Stimulated activated CD4-positive, alpha-beta T cell treated with anti-CD3 and anti-CD28 coated beads, TNF-alpha, amount 100 ng/mL, for 1 hour (primary cell): ENCODE measurements at places on chromosomes 2 and 18.

GRCh38 chr2:70716951-70717350 is 51.0 kb downstream of the ADD2 start:
- DNase-seq: no peak

DNA sequence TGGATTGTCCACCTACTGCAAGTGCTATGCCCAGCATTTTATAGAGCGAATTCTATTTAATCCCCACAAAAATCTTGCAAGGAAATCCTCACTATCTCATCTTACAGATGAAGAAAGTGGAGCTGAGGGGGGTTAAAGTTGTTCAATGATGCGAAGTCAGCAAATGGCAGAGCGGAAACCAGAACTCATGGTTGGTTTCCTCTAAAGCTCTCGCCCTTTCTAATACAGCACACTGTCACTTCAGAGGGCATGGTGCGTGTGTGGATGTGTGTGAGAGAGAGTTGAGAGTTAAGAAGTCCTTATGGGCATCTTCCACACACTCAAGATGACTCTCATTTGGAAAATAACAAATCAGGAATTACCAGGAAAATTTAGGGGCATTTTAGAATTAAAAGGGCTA is 78.4 kb downstream of the TGFA start:
- DNase-seq: no peak

GRCh38 chr2:211611061-211611518 is 927.5 kb downstream of the ERBB4 start:
- no peak for DNase-seq

- no peak for DNase-seq
These were observed 226.3 kb upstream of the UBE2E3 start for GRCh38 chr2:180753809-180754761.

DNA sequence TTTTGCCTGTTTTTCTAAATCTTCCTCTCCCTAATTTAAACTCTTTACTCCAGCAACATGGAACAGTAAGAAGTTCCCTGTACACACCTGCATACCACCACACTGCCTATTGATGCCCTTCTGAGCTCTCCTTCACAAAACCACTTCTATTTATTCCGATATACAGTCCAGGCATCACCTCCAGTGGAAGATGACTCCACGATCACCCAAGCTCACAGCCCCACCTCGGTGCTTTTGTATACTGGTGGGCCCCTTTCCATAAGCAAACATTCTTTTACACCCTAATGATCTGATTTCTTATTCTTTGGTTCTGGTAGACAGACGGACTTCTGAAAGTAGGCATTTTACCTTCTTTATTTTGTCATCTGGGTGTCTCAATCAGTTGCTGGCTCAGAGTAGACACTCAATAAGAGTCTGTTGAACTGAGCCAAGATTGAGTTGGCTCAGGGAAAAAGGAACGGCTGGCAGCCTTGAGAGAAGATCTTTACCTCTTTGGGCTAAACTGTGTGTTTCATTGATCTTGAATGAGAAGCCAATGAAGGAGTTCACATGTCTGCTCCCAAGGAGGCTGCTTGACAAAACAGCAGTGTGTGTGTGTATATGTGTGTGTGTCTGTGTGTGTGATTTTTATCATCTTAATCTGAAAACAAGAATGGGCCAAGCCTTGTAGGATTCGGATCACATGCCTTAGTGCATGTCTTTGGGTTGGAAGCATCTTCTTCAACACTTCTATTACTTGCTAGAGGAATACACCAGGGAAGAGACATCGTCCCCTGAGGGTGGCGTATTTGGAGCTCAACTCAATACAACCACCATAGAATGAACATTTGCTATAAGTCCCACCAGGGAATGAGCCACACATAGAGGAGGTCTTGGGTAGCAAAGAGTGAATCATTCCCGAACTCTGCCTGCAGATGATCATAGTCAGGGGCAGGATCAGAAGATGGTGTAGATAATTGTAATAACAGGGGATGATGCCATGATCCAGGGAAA is 341.8 kb downstream of the CYRIA start:
- DNase-seq: no peak

GRCh38 chr2:236229186-236229585 is 35.0 kb downstream of the ASB18 start:
- DNase-seq: no peak

DNA sequence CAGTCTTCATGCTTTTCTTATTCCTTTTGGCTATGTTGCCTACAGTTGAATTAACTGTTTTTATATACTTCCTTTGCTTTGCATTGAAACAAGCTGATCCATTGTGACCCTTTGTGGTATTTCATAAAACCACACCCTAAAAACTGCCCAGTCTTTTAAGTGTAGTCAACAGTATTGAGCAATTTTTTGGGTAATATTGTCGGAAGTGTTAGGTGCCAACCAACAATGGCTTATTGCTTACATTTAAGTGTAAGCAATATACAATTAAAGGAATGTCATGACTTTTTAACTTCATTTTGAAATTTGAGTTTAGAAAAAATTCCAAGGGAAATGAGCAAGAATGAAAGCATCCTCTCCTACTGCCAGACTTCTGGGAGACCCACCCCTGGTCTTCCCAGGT is 174.1 kb downstream of the NEDD4L start:
- no peak for DNase-seq

DNA sequence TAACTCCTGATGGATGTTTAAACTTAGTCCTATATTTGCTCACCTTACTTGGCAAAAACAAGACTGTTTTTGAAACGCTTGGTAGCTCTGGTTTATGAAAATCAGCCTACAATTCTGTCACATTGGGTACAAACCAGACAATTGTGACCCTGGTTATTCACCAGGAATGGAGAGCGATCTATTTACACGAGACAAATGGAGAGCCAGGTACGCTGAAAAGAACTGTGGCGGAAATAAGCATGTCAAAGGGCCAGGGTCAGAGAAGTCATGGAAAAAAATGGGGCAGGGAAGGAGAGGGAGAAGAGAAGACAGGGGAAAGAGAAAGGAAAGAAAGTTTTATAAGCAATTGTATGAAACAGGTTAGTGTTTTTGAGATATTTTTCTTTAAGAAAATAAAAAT is 119.5 kb upstream of the ZFP36L2 start:
- DNase-seq: no peak

DNA sequence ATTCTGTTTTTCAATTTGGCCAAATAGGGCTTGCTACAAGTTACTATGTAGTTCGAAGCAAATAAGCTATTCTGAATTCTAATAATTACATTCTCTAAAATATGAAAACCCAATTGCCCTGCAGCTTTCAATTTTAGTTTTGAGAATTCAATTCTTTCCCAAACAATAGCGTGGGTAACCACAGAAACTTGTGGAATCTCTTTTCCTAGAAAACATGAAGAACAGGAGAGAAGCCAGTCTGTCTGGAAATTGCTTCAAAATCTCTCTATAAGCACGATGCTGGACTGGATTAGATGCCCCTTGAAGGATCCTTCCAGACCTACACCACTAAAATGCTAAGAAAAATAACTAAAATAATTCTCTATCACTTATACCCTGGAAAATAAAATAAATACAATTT is 115.0 kb downstream of the THADA start:
- no peak for DNase-seq

DNA sequence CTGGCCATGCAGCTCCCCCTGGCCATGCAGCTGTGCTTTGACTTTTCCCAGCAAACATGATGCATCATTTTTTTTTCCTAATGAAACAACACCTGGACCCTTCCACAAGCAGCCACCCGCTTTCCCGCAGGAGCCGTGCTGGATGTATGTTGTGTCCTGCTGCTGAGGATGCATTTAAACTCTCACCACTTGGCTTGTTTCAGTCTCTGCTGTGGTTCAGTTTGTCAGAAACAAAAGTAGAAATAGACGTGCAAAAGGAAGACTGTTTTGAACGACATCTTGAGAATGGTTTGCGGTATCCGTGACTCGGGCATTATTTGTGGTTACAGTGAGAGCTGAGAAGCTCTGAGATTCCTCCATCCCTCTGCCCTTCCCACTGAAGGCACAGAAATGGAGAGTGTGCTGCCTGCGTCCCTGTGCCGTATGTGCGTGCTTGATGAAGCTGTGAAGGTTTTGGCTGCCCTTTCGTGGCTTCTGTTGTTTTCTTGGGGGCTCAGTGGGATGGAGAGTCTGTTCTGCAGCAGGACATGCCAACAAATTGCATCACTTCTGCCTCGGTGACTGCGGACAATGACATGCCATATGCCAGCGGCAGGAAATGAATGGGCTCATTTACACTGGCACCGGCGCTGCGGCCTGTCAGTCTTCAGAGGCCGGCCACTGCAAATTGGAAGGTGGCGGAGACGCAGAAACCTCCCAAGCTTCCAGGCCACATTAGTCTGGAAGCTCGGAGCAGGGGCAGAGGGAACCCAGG is 417.7 kb upstream of the SALL3 start:
- no peak for DNase-seq

DNA sequence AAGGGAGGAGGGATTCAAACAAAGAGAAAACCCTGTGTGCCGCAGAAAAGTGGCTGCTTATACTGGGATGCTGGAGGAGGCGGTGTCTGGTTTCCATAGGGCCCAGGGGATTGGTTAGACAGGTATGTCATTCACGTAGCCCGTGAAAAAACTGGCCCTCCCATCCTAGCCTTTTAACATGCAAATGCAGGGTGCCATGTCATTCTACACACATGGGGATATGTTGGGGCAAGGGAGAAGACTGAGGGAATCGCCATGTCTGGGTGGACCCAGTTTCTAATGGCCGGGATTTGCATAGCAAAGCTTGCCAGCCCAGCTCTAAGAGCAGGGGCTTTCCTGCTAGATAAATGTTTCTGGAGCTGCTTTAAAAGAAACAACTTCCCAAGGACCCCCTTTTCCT is 8.2 kb upstream of the RNU2-63P start:
- DNase-seq: no peak

DNA sequence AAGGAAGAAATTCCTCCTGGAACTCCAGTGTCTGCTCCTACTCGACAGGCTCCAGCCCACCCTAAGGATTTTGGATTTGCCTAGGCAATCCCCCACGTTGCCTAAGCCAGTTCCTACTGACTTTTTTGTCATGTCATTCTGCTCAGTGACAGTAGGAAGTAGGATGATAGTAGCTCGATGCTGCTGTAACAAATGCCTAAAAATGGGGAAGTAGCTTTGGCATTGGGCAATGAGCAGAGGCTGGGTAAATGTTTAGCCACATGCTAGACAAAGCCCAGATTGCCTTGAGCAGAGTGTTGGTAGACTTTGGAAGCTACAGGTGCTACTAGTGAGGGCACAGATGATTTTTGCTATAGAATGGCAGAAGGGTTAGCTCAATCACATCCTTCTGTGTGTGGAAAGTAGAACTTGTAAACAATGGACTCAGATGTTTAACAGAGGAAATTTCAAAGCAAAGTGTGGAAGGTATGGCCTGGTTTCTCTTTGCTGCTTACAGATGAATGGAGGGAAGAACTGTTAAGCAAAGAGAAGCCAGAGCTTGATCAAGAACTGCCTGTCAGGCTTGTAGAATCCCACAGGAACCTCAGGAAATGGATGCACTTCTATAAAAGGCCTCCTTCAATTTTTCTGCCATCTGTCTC is 154.8 kb downstream of the RNF144A start:
- DNase-seq: no peak

GRCh38 chr2:136281281-136282114 is 163.5 kb upstream of the CXCR4 start:
- peak; percentile 30 for DNase-seq

- DNase-seq: no peak
These were observed 225.4 kb upstream of the FBXO11 start for GRCh38 chr2:48131539-48132270.

DNA sequence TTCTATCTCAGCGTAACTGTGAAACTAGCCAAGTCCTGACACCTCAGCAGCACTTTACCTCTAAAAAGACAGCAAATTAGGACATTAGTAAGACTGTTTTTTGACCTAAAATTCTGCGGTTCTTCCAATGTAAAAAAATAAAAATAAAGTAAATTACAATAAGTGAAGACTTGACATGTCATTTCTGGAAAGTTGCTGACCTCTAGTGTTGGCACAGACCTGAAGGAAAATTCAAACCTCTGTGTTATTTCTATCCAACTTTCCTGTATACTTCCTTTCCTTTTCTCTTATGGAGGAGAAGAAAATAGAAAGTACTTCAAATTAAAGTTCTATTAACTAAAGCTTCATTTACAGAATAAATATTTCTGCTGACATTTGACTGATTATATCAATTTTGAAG is 110.6 kb downstream of the TMEM182 start:
- DNase-seq: no peak

- no peak for DNase-seq
These were observed 34.7 kb downstream of the PIEZO2 start for GRCh38 chr18:11114653-11115052.

DNA sequence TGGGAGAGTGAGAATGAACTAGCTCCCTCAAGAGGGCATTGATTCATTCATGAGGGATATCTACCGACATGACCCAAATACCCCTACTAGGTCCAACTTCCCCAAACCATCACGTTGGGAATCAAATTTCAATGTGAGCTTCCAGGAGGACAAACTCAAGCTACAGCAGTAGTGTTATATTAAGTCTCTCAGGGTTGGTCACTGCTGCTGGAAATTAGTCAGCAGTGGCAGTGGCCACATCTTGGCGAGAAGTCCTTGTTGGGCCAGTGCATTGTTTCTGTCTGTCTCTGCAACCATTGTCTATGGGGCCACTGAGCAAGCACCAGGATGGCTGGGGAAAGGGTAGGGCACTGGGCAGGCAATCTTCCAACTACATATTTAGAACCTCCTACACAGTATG is 47.5 kb downstream of the THUMPD2 start:
- no peak for DNase-seq

DNA sequence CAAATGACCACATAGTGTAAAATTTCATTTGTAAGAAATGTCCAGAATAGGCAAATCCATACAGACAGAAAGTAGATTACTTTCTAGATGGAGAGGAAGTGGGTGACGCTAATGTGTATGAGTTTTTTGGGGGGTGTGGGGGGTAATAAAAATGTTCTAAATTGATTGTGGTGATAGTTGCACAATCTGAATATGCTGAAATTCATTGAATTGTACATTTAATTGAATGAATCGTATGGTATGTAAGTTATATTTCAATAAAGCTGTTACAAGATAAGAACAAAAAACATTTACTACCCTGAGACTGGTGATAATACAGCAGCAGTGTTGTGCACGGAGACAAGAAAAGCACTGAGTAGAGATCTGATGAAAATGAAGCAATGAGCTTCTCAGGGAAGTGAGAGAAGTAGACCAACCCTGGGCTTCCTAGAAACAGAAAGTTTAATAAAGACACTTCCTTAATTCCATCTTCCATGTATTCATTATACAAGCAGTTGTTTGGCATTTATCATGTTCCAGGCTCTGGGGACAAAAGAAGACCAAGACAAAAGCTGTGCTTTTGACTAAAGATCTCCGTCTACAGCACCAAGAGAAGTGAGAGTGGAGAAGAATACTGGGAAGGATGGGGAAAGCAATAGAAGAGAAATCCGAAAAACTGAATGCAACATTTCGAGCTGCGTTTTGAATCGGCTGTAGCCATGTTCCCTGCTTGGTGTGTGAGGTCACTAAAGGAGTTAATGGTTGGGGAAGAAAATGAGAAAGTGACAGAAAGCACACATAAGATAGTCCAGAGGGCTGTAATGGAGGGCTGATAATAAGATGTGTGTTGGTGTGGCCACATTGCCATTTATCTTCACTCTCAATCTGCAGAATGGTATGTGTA is 1.8 kb upstream of the PDE11A start:
- DNase-seq: no peak

DNA sequence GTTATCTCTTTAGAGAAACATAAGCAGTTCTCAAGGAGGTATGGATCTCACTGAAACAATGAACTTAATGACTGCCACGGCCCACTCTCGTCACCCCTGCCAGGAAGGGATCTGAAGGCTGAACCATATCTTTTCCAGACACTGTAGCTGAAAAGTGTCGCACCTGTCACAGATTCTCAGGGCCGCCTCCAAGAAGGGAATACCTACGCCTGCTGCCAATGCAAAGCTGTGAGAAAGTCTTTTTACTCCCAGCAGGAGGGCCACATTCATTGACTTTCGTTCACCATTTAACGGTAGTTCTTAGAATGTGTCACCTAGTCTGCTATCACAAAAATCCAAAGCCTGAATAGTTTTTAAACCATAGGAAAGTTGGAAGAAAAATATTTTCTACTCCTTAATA is 66.7 kb upstream of the SH3BP4 start:
- no peak for DNase-seq
